Activated naive CD4-positive, alpha-beta T cell (primary cell): ENCODE measurements at places on chromosomes 7 and 10.

GRCh38 chr7:36775061-36775620, 50.8 kb upstream of the AOAH start:
- DNase-seq: no peak

DNA sequence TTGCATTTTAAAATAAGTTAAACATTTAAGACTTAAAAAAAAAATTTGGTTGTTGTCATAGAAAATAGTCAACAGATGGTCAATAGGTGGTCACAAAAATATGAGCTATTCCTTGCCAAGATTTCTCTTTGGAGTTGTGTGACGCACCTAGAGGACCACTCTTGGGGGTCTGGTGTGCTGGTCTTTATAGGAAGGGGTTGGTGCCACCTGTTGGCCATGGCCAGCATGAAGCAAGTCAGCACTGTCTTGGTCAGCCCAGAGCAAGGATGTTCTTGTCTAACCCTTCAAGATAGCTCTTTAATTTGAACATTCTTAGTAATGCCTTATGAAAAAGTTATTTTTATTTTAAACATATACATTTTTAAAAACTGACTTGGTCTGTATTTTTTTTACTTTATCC, 267.9 kb upstream of the CNTNAP2 start:
- DNase-seq: no peak

GRCh38 chr7:67566101-67566500, 569.5 kb downstream of the TYW1 start:
- no peak for DNase-seq

GRCh38 chr10:87838650-87839049, 20.6 kb upstream of the ATAD1 start:
- DNase-seq: no peak

DNA sequence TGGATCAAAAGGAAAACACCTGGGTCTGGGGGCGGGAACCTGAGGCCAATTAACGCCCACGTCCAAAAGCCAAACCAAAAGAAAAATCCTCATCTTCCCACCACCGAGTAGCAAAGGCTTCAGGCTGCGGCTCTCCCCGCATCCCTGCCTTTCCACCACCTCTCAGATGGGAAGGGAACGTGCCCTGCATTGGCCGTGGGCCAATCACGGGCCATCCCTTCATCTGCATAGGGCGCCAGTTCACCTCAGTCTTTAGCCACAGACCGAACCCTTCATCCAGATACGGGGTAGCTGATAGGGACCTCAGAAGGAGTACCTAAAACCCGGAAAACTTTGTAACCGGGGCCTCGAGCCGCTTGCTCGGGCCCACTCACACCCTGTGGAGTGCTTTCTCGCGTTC, 626 bp downstream of the PRPF18 start:
- no peak for DNase-seq

- no peak for DNase-seq
Observed at GRCh38 chr10:112875476-112876267, 74.4 kb upstream of the TCF7L2 start.

DNA sequence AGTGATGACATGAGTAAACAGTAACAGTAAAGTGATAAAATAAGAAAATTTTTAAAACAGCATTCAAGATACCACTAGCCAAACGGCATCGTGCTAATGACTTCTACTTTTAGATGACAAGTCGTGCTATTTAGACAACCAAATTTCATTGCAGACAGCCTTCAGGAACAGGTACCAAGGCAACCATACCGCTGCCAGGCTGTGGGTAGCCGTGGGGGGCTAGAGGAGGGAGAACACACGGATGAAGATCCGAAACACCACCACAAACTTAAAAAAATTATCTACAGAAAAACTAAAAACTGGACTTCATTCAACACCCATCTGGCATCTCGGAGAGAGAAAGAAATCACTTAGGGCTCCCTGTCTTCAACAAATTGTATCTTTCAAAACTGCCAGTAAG, 89.6 kb downstream of the RSU1 start:
- no peak for DNase-seq

GRCh38 chr10:132465889-132466519, 69.0 kb downstream of the PWWP2B start:
- no peak for DNase-seq

DNA sequence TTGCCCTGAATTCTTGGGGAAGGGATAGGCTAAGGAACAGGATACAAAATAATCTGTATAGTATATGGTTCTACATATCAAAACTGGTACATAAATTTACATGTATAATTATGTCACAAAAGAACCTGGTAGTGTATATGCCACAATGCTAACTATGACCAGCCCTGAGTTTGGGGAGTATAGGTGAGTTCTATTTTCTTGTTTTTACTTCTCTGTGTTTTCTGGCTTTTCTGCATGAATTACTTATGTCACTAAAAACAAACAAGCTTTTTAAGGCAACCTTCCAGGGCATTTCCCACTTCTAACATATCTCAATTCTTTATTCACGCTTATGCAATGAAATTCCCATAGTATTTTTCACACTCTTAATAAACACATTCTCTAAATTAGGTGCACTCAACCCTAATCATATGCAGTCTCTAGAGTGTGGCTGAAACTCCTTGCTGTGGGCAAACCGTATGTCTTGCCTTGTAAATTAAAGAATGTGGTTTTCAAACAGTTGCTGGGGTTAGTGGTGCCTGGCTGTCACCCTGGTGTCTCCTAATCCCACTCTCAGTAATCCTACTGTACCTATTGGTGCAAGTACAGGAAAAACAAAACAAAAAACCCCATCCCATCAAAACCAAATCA, 14.0 kb upstream of the INSIG1 start:
- DNase-seq: no peak

DNA sequence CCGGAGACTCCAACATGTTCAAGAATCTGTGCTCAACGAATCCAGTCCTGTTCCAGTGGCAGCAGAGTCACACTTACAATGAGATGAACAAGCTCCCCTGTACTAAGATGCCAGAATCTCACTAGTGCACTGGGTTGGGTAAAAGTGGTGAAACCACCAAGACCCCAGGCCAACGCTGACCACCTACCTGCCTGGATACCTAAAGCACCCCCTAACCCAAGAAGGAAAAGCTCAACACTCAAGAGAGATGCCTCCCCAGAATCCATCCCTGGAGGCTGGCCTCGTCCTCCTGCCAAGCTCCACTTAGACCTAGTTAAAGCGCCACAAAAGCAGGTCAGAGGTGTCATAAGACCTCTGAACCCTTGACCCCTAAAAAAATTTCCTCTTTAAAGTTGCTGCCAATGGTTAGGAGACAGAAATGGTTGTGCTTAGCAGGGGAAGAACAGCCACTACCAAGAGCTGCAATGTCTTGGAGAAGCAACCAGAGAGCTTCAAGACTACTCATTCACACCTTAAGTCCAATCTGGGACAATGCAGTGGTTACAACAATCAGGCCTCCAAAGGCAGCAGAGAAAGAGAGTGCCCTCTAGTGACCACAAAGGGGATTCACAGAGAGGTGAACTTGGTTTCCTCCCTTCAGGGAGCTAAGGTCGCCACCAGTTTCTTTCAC, 94.6 kb upstream of the MACROH2A2 start:
- DNase-seq: no peak

GRCh38 chr10:29790207-29790606, 155.4 kb upstream of the SVIL start:
- DNase-seq: no peak

DNA sequence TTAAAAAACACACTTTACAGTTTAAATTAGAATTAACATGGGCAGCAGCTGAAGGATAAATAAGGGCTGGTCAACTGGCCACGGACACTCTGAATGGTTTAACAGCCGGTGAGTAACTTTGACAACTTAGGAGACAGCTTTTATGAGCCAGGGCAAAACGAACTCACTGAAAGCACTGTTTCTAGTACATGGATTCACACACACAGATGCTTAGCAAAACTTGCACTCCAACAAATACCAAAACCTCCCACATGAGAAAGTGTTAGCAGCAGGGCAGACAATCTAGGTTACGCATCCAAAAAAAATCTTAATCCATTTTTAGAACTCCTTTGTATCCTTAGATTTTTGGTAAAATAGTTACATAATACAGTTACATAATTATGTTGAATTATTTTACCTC, 486.4 kb downstream of the PHTF2 start:
- DNase-seq: no peak

GRCh38 chr7:27916372-27916771, 176.4 kb downstream of the TAX1BP1 start:
- no peak for DNase-seq

DNA sequence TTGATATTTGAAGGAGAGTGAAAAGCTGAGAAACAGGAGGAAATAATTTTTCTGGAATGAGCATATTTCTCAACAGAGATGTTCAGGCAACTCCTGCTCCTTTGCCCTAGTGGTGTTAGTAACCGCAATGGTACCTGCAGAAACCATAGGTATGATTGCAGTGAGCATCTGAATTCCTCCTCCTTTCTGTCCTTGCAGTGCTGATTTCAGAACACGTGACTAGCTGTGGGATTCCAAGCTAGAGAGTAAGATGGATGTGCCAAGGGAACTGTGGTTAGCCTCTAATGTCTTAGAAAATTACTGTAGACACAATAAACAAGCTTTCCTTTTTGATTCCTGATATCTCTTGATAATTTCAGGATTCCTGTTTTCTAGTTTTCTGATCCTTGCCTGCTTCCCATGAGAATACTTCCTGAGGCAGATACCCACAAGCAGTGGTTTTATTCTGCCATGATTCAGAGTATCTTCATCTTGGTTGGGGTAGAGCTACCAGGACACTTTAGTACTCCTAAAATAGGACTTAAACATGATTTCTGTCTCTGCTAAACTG, 27.5 kb downstream of the LRGUK start:
- no peak for DNase-seq

GRCh38 chr7:816751-817671, 15.3 kb upstream of the SUN1 start:
- DNase-seq: peak; percentile 32

DNA sequence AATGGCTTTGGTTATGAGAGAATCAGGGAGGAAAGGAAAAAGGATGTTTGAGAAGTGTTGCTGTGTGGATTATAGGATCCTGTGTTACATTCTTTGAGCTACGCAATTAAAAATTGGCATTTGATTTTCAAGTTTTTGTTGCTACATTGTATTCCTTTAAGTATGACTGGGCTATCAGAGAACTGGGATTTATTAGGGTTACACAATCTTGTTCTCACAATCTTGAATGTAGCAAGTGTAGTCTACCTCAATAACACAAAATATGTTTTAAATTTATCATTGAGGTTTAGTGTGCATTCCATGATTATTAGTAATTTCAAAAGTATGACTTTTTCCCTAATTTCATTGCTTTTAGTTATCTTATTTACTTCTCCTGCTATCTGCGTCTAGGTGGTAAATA, 113.9 kb downstream of the CACNB2 start:
- DNase-seq: no peak

DNA sequence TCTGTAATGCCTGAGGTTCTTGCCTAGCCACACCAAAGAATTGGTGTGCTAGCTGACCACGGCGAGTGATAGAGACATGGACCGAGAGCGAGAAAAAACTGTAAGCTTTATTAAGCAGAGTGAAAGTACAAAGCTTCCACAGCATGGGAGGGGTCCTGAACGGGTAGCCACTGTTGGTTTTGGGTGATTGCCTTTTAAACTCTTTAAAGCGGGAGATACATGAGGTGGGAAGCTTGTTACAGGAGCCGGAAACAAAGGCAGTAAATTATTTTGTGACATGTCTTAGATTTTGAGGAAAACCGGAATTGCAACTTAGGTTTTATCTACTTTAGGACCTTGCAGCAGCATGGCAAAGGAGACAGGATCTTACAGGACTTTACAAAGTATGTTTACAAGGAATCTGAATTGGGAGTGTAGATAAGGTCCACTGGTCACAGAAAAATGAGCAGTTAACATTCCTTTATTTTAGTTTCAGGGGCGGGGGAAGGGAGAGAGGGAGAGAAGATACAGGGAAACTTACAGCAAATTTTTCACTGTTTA, 252.7 kb upstream of the MBL2 start:
- no peak for DNase-seq

- DNase-seq: no peak
Observed at GRCh38 chr7:28373990-28374389, 38.3 kb upstream of the CREB5 start.

DNA sequence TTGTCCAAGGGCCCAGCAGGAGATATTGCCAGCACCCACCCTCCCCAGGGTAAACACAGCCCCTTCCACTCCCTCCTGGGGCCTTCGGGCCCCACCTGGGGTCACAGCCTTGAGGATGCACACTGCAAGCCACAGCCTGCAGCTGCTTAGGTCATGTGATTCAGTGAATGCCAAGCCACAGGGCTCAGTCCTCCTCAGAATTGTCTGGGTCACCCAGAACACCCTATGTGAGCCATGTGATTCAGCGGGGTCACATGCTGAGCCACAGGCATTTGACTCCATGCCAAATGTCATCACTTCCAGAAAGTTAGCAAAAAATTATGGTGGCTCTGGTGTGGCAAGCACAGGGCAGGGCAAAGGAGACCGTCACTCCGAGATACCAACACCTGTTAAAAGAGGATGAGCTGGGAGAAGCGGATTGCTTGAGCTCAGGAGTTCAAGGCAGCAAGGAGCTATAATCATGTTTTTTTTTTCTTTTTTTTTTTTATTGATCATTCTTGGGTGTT, 17.2 kb upstream of the PSAP start:
- DNase-seq: no peak

GRCh38 chr10:86586516-86586915, 64.9 kb upstream of the WAPL start:
- no peak for DNase-seq

- no peak for DNase-seq
Observed at GRCh38 chr7:157689269-157690057, 352.7 kb downstream of the DNAJB6 start.

GRCh38 chr10:93475227-93475626, 6.9 kb downstream of the MYOF start:
- no peak for DNase-seq
